NCI-H446 (cell line): ENCODE measurements at places on chromosomes 2 and 18.

- DNase-seq: no peak
Measured at GRCh38 chr18:35680139-35680551, 98.6 kb downstream of the GALNT1 start.

DNA sequence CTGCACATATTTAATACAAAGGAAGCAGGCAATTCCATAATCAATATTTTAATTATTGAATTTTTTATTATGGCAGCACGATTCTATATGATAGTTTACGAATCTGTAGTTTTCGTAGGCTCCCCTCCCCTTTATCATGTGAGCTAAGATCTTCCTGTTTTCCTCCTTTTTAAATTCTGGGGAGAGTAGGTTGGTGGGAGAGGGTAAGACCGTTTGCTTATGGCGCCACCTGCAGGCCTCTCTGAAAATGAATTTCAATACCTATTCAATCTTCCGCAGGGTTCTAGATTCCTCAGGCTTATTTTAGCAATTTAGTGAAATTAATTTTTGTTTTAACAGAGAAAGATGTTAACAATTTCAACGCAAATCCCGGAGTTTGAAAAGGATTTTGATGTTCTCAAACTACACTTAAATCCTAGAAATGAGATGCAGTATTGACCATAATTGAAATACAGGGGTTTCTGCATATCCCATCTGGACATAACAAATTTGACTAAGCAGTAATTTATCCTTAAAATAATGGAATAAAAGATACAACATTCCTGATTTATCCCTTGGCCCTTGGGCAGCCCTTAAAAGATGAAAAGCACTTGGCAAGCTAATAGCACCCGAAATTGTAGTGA is 12.8 kb upstream of the GBX2 start:
- peak; percentile 58 for DNase-seq

GRCh38 chr2:166627893-166628292 is 133.8 kb upstream of the SCN7A start:
- no peak for DNase-seq

- peak; percentile 77 for DNase-seq
Measured at GRCh38 chr2:37414470-37414949, 70.1 kb downstream of the QPCT start.

- no peak for DNase-seq
Measured at GRCh38 chr2:188848887-188849435, 125.2 kb upstream of the COL3A1 start.

DNA sequence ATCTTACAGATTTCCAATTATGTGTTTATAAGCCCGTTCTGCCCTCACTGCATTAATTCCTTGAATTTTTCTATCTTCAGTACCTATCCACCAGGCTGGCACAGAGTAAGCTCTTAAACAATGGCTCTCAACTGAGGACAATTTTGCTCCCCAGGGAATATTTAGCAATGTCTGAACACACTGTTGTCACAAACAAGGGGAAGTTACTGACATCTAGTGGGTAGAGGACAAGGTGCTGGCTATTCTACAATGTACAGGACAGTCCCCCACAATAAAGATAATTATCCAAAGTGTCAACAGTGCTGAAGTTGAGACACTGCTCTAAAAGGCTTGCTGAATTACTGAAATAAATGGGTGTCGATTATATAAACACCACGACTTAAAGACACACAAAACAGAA is 5.0 kb downstream of the NDUFS1 start:
- DNase-seq: no peak
